KBM-7 (cell line): ENCODE measurements at places on chromosomes 1 and 21.

- peak; percentile 10 for DNase-seq
Measured at GRCh38 chr1:190320952-190321351, 156.7 kb downstream of the BRINP3 start.

- no peak for DNase-seq
Measured at GRCh38 chr1:17244821-17245740, 3.8 kb upstream of the PADI3 start.

DNA sequence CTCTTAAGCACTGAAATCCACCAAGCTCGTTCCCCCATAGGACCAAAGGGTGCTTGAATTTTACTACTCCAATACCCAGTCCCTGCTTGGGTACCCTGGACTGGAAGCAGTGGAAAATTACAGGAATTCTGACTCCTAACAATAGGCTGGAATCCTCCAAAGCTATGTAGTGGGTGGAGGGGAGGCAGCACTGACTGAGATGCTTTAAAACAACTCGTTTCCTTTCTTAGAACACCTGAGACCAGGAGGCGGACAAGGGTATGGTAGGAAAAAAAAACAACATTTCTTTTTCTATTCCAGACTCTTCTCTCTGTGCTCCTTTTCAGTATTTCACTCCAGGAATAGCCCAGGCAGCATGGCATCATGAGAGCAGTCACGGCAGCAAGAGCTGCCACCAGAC is 2.3 kb downstream of the PEF1 start:
- no peak for DNase-seq

DNA sequence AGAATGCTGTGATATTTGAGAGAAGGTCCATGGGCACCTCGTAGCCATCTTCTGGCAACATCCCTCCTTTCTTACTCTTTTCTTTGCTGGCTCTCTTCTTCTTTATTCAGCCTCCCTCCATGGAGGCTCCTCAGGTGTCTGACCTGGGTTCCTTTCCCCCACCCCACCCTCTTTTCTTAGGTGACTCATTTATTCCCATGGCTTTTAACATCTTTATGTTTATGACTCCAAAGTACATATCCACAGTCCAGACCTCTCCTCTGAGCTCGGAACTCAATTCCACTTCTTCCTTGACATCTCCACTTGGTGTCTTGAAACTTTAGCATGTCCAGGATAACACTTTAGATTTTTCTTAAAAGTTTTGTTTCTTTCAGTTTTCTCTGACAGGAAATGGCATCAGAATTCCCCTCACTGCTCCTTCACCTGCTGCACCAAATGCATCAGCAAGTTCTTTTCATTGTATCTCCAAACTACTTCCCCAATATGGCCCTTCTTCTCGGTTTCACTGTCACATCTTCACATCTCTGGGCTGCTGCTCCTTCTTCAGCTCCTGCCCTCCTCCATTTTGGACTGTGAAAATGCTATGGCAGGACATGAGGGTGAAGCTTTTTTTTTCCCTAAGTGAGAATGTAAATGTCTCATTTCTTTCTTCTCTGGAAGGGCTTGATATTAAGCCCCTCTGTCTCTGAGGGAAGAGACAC is 95.9 kb downstream of the GIPC2 start:
- DNase-seq, result no peak

DNA sequence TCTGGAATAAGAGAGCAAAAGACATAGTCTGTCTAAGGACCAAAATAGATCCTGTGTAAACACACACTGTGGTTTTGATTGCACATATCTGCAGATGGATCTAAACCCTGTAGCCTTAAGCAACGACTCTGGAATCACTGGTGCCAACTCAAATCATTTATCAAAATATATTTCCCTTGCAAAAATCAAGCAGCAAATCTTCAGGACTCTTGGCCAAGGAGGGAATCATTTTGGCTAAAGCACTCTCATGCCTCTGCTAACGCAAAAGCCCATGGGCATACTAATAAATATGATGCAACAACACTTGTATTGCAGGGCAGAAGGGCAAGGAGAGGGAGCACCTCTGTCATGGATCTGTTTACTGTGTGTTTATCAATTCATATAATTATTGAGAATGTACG is 155.4 kb upstream of the DUSP10 start:
- no peak for DNase-seq

DNA sequence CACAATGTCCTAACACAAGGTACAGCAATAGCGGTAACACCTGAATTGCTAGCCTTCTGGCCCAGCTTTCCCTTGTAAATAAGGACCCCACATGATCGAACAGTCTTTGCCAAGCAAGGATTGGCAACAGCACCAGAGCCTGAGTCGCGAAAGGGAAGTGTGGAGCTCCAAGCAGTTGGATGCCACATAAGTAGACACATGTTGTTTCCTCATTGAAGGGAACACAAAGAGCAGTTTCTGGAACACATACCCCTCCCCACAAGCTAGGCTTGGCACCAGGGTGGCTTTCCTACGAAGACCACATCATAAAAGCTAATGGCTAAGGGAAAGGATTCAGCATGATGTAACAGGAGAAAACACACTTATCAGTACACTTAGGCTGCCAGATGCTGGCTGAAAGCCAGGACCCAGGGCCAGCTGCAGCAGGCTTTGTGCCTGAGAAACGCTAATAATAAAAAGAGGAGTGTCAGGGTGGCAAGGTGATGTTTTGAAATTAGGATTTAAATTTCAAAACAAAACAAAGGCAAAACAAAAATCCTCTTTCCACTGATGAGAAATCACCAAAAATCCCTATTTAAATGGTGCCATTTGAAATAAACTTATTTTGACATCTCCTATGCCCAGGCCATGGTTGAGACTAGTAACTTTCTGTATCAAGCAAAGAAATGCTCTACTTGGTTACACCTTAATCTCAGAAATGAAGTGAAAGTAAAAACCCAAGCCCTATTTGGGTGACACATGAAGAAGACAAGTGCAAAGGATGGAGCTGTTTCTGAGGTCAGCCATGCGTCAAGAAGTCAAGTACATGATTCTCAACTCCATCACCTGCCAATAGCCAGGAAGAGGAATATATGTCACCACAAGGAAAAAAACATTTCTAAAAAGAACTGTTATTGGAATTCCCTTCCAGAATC is 11.9 kb upstream of the CPLANE2 start:
- peak; percentile 81 for DNase-seq

- no peak for DNase-seq
Measured at GRCh38 chr21:22342889-22343288, 1344.7 kb downstream of the NCAM2 start.

DNA sequence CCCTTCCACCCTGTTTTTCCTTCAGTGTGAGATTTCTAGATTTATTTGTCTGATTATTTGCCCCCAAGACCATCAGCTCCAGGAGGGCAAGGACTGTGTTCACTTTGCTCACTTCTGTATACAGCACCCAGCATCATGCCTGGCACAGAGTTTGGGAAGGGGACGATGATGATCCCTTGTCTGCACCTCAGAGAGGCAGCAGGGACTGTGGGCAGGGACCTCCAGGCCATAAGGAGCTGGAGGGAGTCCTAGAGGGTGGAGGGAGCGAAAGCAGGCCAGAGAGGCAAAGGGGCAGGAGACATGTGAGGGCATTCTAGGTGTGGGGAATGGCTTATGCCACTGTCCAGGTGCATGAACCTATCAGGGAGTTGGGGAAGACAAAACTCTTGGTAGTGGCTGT is 32.8 kb downstream of the H3-3A start:
- DNase-seq, result no peak

DNA sequence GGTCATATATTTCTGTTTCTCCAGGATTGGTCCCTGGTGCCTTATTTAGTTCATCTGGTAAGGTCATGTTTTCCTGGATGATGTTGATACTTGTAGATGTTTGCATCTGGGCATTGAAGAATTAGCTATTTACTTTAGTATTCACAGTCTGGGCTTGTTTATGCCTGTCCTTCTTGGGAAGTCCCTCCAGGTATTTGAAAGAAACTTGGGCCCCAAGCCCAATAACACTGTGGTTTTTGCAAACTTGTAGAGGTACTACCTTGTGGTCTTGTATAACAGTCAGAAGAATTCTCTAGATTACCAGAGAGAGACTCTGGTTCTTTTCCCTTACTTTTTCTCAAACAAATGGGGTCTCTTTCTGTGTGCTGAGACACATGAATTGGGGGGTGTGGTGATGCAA is 251.4 kb upstream of the B3GALT2 start:
- DNase-seq, result no peak

- no peak for DNase-seq
Measured at GRCh38 chr1:172482044-172482443, 38.2 kb upstream of the PIGC start.

GRCh38 chr1:116711263-116711840 is 42.9 kb upstream of the CD2 start:
- DNase-seq, result peak; percentile 32

DNA sequence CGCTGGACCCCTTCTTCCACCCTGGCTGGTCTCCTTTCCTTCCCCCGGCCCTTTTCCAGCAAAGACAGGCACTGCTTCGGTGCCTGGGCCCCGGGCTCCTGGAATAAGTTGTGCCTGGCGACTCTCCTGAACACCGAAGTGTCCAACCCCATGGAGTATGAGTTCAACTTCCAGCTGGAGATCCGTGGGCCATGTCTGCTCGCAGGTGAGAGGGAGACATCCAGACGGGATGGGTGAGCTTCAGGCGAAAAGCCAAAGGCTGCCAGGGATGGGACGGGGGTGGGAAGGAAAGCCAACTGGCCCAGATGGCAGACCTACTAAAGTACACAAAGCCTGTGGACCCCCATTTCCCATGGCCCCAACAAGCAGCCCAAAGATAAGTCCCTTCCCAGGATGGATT is 26.8 kb downstream of the VWA5B1 start:
- DNase-seq, result no peak

DNA sequence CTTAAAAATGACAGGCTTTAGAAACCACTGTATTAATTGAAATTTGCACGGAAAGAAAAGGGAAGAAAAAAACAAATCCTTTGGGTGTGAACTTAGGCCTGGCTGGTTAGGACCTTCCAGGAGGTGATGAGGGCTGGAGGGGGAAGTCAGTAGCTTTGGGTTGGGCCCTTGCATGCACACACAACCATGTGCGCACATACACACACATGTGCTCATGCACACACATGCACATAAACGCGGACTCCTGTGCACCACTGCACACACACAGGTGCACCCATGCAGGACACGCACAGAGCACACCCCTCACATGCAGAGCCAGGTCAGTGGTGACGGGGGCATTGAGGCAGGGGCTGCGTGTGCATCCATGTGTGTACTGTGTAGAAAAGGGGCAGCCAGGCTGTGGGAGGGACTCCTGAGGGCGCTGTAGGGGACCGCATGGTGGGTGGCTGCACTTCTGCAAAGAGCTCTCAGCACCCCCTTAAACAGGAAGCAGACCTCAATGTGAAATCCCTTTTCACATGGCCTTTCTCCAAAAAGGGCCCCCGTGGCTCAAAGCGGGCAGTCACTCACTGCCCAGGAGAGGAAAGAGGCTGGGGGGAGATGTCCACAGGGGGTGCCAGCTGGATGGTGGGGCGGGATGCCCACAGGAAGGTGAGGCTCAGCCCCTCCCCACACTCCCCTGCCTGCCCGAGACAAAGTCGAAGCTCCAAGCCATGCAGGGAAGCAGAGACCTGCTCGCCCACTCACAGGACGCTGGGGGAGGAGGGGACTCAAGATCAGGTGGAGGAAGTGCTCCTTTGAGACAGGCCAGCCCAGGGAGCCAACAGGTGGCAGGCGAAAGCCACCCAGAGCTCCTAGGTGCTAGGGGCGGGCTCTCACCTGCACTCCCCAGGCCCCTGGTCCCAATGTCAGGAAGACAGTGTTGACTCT is 95.2 kb downstream of the ITPKB start:
- peak; percentile 87 for DNase-seq

DNA sequence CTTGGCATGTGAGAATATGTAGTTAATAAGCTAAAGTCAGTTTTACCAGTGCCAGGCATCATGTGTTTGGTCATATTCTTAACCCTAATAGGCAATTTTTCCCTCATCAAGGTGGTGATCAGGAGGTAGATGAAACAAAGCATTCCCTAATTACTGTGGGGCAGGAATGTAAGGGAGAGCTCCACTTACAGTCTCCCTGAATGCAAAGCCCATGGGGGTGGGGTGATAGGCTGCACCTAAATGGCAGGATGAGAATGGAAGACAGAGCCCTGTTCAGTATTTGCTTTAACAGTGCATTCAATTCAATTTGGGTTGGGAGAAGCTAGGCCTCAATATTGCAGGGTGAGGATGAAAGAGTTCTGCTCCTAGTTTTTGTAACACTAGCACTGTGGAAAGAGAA is 23.4 kb downstream of the ZNF678 start:
- DNase-seq, result no peak

DNA sequence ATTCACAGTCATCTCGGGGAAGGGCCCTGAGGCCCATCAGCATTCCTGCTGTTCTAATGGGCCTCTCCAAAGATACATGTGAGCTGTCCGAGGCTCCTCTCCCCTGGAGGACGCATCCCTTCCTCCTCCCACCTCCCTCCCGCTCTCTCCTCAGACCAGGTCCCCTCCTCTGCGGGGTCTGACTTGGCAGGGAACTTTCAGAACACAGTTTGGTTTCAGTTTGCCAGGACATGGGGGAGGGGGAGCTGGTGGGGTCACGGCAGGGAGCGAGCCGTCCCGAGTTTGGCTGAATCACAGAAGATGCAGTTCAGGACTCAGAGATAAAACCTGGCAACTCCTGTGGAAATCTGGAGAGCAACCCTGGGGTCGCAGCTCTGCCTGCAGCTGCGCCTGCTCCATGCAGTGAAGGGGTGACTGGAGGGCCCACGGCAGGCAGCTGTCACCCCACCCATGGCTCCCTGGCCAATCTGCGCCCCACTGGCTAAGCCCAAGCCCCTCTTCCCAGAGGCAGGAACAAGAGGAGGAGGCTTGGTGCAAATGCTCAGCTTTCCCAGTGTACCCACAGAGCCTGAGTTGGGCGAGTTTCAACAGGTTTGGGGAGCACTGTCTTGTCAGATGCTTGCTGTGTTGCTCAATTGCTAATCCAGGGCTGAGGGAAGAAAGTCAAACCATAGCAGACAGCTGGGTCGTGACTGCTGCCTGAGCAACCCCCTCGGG is 5.7 kb downstream of the WNT4 start:
- no peak for DNase-seq

DNA sequence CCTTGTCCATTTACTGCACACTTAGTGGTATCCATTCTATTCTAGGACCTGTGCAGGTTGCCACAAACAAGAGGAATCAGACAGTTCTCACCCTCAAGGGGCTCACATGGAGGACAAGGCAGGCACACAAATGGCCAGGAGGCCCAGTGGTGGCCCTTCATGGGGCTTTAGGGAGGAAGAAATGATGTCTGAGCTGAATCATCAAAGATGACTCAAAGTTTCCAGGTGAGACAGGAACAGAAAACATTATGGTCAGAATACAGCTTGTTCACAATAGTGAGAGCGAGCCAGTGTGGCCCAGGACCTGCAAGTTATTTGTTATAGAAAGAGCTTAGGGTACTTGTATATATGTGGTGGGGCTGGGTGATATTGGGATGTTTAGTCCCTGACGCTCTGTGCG is 26.4 kb downstream of the SHISAL2A start:
- no peak for DNase-seq
